ENCODE measurements at places on chromosomes 6 and 20.

DNA sequence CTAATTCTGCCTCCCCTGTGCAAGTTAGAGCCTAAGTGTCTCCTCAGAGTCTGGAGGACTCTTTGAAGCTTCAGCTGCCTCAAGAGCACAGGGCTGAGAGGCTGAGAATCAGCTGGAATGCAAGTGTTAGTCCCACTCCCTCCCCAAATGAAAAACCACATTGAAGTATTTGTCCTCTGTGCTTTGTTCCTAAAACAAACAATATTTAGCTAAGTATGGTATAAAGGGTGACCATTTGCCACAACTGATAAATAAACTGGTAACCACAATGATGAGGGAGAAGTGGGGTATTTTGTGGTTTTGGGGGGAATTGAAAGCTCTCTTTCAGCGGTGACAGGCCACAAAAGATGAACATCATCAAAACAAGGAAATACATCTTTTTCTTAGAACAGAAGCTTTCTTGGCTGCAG, 91.7 kb upstream of the HDDC2 start:
- peak; percentile 20 for DNase-seq

DNA sequence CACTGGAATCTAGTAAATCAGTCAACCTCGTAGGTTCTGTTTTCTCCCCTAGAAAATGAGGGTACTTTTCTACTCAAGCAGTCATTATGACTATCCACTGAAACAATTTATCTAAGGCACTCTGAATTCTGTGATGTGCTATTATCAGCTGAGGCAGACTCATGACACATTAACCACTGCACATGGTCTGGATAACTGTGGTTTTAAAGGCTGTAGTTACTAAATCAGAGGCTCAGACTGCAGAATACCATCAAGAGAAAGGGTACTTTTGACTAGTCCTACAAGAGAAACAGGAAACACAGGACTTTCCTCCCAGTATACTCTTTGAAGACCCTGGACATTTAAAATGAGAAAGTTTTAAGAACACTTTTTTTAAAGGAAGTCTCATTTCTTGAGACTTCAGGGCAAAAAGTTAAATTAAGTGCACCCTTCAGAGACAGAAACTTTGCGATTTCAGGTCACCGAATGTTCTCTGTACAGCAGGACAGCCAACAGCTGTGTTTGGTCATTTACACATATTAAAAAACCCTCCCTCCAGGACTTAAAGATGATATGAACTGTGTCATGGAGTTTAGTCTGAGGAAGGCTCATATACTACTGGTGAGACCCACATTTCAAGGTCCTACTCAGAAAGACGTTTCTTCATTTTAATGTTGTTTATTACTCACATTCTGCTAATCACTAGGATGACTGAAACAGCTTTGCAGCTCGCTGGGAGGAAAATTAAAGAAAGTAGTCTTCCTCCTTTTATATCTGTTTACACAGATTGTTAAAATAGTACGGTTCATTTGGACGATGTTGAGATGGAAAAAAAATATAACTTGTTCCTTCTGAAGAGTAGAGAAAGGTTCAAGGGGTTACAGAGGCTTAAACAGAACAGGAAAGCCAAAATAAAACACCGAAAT, 19.9 kb downstream of the ATXN1 start:
- peak; percentile 17 for DNase-seq

DNA sequence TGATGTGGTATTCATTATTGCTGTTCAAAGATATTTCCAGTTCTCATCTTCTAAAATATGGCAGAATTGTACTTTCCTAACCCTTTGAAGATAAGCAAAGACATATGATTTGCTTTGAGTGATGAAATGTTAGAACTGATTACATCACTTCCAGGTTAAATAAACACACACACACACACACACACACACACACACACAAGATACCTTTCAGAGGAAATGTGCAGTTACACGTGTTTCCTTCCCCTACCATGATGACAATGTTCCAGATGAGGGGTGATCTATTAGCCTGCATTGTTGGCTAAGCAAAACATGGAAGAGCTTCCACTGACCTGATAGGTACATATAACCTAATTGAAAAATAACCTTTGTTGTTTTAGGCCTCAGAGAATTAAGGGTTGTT, 11.7 kb upstream of the FRK start:
- DNase-seq, result no peak

DNA sequence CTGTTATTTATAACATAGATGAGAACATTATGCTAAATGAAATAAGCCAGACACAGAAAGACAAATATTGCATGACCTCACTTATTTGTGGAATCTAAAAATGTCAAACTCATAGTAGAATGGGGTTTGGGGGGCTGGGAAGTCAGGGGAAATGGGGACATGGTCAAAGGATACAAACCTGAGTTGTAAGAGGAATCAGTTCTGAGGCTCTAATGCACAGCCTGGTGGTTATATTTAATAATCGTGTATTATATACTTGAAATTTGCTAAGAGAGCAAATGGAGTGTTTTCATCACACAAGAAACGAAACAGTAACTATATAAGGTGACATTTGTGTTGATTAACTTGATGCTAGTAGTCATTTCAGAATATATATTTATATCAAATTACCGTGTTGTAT, 40.8 kb upstream of the GFOD1 start:
- DNase-seq, result no peak

Measured in GM13977 (cell line).